ENCODE measurements at places on chromosomes 3 and 15.

- DNase-seq: peak; percentile 90
These were observed 361.0 kb downstream of the SHQ1 start for GRCh38 chr3:72487078-72487765.

- no peak for DNase-seq
These were observed 6.0 kb downstream of the HCLS1 start for GRCh38 chr3:121654493-121655385.

DNA sequence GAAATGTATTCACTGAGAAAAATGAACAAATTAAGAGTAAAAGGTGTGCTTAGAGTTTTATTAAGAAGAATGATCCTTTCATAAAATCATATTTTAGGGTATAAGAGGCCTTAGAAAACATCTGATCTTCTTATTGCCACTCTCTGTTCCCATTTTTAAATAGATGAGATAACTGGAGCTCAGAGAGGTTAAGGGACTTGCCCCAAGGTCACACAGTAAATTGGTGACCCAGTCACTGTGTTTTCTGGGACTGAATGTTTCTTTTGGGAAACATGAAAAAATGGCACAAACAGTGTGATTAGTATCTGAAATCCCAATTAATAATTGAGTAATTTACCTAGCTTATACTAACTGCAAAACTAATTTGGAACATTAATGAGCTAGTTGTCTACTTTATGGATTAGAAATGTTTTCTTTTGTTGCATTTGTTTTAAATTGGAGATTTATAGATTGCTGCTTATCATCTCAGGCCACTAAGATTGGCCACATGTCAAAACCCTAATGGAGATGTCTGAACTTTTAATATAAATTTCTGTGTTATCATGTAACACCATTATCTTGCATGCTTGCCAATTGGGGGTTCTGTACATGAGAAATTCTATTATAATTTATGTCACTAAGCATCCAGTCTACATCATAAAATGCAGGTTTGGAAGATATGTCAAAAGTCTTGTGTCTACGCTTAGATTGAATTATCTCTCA is 64.9 kb downstream of the CMSS1 start:
- DNase-seq: no peak

GRCh38 chr3:139934613-139935015 is 371 bp upstream of the CLSTN2 start:
- DNase-seq: peak; percentile 21

DNA sequence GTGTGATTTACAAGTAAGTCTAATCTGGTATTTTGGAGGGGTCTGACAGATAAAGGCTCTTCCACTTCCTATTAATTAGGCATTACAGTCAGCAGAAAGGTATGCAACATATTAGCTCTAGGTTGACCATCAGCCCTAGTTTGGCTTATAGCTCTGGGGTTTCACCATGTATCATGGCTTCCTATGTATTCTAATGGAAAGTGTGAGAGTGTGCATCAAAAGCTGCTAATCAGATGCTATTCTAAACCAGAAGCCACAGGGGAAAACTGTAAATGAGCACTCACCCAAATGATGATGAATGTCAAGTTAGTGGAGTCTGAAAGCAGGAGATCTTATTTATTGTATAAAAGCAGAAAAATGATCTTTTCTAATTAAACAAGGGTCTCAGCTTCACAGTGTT is 149.2 kb upstream of the MITF start:
- DNase-seq: no peak

GRCh38 chr3:88033808-88034207 is 25.0 kb downstream of the CGGBP1 start:
- no peak for DNase-seq

DNA sequence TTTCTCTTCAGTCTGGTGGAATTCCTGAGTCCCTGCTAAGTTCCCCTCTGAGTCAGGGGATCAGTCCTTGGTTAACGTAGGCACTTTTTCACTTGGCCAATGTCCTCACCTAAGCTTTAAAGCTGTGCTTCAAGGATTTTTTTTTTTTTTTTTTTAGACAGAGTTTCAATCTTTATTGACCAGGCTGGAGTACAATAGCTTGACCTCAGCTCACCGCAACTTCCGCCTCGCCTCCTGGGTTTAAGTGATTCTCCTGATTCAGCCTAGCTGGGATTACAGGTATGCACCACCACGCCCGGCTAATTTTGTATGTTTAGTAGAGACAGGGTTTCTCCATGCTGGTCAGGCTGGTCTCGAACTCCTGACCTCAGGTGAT is 220.3 kb downstream of the STT3B start:
- no peak for DNase-seq

GRCh38 chr3:87120236-87120635 is 106.9 kb upstream of the CHMP2B start:
- no peak for DNase-seq

- peak; percentile 44 for DNase-seq
These were observed 6.5 kb downstream of the DAG1 start for GRCh38 chr3:49476563-49476962.

GRCh38 chr3:23071758-23072157 is 131.4 kb upstream of the UBE2E2 start:
- no peak for DNase-seq

DNA sequence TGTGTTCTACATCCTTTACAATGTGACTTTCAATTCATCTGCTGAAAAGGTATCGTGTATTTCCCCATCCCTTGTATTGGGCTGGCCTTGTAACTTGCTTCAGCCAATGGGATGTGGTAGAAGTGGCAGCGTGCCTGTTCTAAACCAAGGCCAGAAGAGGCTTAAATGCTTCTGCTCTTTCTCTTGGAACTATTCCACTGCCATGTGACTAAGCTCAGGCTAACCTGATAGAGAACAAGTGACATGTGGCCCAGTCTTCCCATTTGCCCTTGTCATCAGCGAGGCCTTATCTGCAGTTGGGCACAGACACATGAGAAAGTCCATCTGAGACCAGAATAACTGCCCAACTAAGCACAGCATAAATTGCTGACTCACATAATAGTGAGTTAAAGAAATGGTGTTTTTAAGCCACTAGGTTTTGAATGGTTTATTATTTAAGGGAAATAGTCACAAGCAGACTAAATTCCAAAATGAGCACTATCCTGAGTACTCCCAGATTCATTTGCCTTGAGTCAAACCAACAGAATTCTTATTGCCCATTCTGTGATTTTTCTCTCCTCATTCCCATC is 230.2 kb downstream of the CPNE4 start:
- DNase-seq: no peak

- DNase-seq: peak; percentile 82
These were observed 10.4 kb upstream of the RTP1 start for GRCh38 chr3:187186801-187187421.

DNA sequence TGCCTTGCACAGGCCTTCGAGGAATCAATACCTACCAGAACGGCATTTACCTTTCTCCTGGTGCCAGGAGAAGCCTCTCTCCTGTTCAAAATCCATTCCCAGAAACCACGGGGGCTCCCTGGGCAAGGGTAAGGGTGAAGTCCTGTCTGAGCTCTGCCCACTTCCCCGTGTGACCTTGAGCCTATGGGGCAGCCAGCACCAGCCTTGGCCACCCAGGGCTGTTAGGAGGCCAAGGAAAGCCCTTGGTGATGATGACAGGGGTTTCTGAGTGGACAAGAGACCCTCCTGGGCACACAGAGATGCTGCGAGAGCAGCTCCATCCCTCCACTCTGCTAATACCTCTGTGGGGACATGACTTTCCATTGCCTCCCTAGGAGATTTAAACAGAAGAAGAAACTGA is 5.9 kb downstream of the SCN5A start:
- DNase-seq: no peak

- no peak for DNase-seq
These were observed 207.1 kb downstream of the TP63 start for GRCh38 chr3:189838291-189838690.

DNA sequence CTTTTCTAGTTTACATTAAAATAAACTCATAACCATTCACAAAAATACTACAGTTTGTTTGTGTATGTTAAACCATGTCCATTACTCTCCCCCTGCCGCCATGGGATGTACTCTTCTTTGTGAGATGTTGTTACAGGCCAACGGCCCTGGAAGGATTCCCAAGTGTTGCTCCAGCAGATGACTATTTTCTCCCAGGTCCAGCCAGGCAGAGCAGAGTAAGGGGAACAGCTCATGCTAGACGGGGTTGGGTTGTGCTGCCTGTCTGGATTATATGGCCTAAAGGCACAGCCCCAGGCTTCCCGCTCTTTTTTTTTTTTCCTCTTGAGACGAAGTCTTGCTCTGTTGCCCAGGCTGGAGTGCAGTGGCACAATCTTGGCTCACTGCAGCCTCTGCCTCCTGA is 24.5 kb upstream of the SLCO2A1 start:
- DNase-seq: no peak

DNA sequence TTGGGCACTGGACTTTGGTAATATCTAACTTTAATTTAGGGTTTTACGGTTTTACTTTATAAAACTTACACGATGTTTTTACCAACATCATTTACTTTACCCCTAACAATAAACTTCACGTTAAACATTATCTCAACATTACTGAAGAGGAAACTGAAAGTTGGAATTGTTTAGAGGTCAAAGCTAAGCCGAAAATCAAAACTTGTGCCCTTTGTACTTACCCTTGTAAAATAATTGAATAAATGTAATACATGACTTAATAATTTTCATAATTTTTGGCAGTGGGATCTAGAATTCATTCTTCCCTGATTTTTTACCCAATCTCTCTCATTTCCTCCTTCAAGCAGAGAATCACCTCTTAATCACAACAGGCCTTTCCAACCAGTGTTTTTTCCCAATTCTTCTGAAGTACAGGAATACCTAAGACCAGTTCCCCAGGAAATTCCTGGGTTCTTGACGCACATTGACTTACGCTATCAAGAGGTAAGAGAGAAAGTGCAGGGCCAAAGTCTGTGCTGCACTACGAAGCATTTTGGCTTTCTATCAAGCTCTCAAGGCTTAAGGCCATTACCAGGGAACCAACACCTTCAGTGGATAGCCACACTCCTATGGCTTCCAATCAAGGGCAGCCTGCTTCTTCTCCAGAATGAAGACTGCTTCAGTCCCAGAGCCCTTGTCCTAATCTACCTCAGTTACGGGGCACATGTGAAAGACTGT is 11.9 kb upstream of the SEMA6D start:
- DNase-seq: no peak

GRCh38 chr15:38019066-38019465 is 84.6 kb downstream of the TMCO5A start:
- no peak for DNase-seq

DNA sequence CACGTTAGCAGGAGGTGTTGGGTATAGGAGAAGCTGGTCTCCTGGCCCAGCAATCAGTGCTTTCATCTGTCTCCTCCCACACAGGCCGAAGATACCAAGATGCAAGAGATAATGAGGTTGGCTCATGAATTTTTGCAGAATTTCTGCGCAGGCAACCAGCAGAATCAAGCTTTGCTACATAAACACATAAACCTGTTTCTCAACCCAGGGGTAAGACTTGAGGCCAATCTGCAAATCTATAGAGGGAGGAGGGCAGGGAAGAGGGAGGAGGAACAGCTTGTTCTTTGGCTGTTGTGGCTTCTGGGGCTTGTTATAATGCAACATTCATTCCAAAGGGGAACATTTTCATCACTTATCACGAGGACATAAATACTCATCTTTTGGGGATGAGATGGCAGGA is 195.3 kb downstream of the ITPR1 start:
- DNase-seq: peak; percentile 12

GRCh38 chr3:185069037-185070030 is 83.5 kb downstream of the C3orf70 start:
- no peak for DNase-seq

GRCh38 chr15:88563638-88564037 is 17.2 kb upstream of the DET1 start:
- no peak for DNase-seq

DNA sequence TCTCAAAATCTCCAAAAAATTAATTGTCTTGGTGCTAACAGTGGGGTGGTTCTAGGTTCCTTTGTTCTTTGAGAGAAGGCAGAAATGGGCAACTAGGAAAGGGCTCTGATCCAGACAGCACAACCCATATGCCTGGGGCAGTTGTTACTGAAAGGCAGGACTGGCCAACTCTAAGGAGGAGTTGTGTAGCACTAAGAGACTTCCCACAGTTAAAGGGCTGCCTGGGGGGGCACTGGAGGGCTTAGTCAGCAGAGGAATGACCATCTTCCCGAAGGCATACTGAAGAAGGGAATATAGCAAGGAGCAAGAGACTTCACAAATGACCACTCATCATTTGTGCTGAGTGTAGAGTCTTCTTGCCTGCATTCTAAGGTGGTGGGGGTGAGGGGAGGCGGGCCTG is 15.8 kb downstream of the ILDR1 start:
- DNase-seq: no peak

GRCh38 chr3:31448035-31448881 is 84.5 kb upstream of the STT3B start:
- peak; percentile 8 for DNase-seq

- DNase-seq: peak; percentile 7
These were observed 137.9 kb downstream of the NEO1 start for GRCh38 chr15:73190189-73190601.

DNA sequence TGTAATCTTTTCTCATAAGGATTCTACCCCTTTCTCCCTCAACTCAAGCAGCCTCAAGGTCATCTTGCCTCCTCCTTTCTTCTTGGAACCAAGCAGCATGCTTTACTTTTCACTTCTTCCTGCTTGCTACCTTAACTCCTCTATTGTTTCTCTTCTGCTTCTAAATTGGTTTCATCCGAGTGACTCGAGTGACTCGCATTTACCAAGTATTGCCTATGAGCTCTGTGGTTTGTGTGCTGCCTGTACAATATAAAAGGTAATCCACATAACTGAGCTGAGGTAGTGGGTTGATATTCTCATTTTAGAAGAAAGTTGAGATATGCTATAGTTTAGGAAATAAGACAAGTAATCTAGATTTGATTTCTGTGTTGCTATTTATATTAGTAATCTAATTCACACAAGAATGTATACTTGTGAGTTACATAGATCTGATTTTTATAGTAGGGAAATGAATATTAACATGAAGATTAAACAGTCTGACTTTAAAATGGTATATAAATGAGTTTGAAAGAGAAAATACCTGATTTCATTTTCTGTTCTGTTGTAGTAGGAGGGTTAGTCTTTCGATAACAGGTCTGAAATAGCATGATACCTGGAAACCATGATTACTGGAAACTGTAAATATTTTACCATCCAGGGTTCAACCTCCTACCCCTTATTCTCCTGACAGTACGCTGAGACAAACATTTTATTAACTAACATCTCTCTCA is 5.5 kb downstream of the HHLA2 start:
- no peak for DNase-seq

DNA sequence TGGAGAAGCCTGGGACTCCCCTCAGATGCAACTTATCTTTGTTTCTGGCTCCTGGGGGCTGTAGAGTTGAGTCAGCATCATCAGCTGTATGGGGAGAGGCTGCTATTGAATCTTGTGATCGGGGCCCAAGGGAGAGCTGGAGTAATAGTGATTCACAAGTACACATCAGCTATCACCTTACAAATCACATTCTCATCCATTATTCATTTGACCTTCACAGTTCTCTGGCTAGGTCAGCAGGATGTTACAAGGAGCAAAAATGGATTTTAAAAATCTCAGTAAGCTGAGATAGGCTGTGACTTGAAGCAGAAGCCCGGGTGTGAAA is 175.0 kb downstream of the OPA1 start:
- peak; percentile 60 for DNase-seq

- no peak for DNase-seq
These were observed 235.6 kb upstream of the TGFBR2 start for GRCh38 chr3:30370681-30371271.

- DNase-seq: no peak
These were observed 563.6 kb upstream of the NAALADL2 start for GRCh38 chr3:174295306-174296092.

- DNase-seq: no peak
These were observed 22.7 kb upstream of the PIAS1 start for GRCh38 chr15:68031404-68031803.

- no peak for DNase-seq
These were observed 82.8 kb upstream of the CDV3 start for GRCh38 chr3:133490468-133491351.

GRCh38 chr3:28122227-28122626 is 119.2 kb upstream of the CMC1 start:
- DNase-seq: no peak
